ENCODE measurements at places on chromosomes 3 and 15. TPM values are rescaled to one million over a fixed set of nuclear protein-coding genes. Genes with fewer than 3 reads are reported as not detected.

The LDHAL6B gene
- total RNA-seq: not detected

The SRGAP3 gene
- total RNA-seq: 2.3 TPM

The FOXB1 gene
- not detected for total RNA-seq

The SCG5 gene
- 91.9 TPM for total RNA-seq

The ADAMTS7 gene
- total RNA-seq: 9.7 TPM

The CORO2B gene
- total RNA-seq: 5.9 TPM

The PARP3 gene
- total RNA-seq: 34.0 TPM

The TICRR gene
- total RNA-seq: 9.0 TPM

The ZBTB47 gene
- 8.8 TPM for total RNA-seq

The SNRPN gene
- 81.6 TPM for total RNA-seq

The CHRD gene
- total RNA-seq: not detected

The ALPK3 gene
- total RNA-seq: 0.12 TPM

The COL6A5 gene
- total RNA-seq: not detected

The LRRC31 gene
- not detected for total RNA-seq

The NSMCE3 gene
- 9.3 TPM for total RNA-seq

Data from RPMI7951 (cell line).